ENCODE measurements at places on chromosomes 12 and 14.
A peak's percentile ranks its signal among the peaks of the same experiment; 100 is the strongest.

- peak; percentile 94 for DNase-seq
Measured at GRCh38 chr12:15863984-15864383, 18.2 kb upstream of the STRAP start.

- DNase-seq: no peak
Measured at GRCh38 chr14:96202441-96203094, 2.1 kb upstream of the BDKRB2 start.

- DNase-seq: peak; percentile 15
Measured at GRCh38 chr14:81535396-81536164, 1.9 kb upstream of the SEL1L start.

- DNase-seq: no peak
Measured at GRCh38 chr14:73713206-73713802, 880 bp downstream of the PNMA1 start.

DNA sequence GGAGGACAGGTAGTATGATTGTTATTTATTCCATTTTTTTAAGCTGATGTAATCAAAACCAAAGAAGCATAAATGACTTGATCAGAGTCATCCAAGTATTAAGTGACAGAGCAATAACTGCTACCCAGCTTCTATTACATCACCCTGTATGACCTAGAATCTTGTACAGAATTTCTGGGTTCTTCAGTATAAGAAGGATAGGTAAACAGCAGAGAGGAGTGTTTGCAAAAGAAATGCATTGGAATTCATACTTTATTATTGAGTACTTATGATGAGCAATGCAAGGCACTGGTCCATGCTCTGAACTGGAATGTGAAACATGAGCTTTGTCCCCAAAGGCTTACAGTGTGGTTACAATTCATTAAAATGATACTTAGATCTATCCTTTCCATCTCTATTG, 916.8 kb downstream of the DIO2 start:
- no peak for DNase-seq

DNA sequence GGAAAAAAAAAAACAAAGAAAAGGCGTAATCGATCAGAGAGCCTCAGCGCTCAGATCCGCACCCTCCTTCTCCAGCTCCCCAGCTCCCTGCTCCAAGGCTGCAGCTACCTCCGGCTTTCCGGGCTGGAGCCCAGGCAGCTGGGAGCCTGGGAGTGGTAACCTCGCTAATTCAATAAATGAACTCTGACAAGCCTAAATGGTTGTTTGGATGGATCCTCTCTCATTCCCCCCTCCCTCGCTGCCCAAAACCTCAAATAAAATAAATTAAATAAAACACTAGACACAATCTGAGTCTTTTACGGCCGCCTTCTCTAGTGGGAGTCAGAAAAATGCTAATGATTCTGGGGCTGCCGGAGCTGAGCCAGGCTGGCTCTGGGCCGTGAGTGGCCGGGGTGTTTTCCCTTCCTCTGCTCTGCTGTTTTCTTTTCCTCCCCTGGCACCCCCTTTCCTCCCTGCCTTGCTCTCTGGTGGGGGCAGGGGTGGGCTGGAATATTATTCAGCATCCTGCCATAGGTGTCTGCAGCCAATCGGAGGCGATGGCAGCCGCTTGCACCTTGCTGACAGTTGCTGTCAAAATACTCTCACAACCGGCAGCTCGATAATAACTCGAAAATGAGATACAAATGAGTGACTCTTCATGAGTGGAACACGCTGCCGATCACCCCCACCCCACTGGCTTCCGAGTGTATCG, 76.1 kb downstream of the RBM19 start:
- DNase-seq: no peak

DNA sequence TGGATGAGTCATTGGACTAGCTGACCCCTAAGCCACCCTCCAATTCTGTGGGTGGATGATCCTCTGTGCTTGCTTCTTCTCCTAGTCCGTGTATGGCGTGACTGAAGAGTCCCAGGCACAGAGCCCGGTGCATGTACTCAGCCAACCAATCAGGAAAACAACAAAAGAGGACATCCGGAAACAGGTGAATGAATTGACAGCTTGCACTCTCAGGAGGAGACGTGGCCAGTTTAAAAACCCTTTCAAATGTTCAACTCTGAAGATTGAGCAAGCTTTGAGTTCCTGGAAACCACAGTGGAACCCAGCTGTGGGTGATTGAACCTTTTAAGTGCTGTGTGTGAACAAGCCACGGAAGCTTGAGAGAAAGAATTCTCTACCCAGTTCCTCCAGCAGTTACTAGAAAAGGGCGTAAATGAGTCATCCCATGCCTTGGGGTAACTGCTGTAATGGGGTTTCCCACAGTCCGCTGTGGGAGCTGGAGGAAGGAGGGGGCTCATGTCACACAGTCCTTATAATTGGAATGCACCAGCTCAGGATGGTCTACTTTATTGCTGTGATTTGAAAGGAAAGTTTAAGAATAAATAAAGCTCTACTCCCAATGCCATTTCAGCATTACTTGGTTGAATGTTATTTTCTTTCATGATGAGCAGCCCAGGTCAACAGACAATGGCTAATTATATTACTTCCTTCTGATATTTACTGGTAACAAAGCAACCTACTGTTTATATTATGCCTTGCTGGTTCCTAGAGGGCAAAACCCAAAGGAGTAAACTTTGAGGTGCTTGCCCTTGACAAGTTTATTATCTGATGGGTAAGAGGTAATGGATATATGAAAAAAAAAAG, 417.0 kb downstream of the DPF3 start:
- peak; percentile 64 for DNase-seq

- DNase-seq: no peak
Measured at GRCh38 chr12:130161261-130162243, 712 bp upstream of the FZD10 start.

GRCh38 chr14:100383727-100384158, 60.6 kb downstream of the SLC25A47 start:
- DNase-seq: peak; percentile 54

DNA sequence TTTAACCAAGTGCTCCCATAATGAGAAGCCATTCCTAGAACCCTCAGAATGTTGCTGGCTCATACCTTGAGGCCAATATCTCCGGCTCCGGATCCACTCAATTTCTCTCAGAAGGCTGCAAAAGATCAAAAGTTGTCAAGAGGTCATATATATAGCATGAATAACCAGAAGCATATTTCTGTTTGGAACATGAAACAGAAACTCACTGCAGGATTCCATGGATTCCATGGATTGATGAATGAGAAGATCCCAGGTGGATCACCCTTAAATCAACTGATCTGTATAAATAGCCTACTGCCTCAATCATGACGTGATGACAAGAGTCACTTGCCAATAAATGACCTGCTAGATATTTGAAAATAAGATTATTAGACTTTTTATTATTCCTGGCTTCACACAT, 3.3 kb upstream of the NT5DC3 start:
- no peak for DNase-seq

GRCh38 chr14:35705636-35706035, 103.5 kb downstream of the RALGAPA1 start:
- no peak for DNase-seq

DNA sequence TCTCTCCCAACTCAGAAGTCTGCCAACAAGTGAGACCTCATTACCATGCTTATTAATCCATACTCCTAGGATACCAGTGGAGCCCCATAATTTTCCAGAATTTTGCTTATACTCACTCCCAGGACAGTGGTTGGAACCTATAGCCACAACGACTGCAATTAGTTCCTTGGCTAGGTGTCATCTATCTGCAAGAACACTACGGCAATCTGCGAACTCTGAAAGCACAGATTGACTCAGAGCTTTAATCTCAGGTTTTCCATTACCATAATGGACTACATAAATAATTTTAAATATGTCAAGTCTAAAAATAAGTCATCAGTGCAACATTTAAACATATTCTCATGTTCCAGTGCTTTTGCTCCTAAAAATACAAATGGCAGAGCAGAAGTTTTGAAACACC, 33.4 kb downstream of the TMTC3 start:
- no peak for DNase-seq

- no peak for DNase-seq
Measured at GRCh38 chr12:119843100-119843499, 34.0 kb downstream of the CIT start.

Data from AML-193 (cell line).